ENCODE measurements at places on chromosomes 6 and 20.

- no peaks in the 10 kb centered on the region for H3K36me3 ChIP-seq
- no peak for DNase-seq
- H3K27ac ChIP-seq = no peak overlapping the region
- no peak overlapping the region for H3K4me3 ChIP-seq
Measured at GRCh38 chr6:6915813-6916547, 191.8 kb upstream of the RREB1 start.

- H3K27me3 ChIP-seq = no peaks in the 10 kb centered on the region
- H3K4me3 ChIP-seq = no peak overlapping the region
- no peak overlapping the region for H3K27ac ChIP-seq
- DNase-seq = peak; percentile 41
- H3K36me3 ChIP-seq = no peaks in the 10 kb centered on the region
Measured at GRCh38 chr20:48238781-48239180, 453.5 kb upstream of the SULF2 start.

DNA sequence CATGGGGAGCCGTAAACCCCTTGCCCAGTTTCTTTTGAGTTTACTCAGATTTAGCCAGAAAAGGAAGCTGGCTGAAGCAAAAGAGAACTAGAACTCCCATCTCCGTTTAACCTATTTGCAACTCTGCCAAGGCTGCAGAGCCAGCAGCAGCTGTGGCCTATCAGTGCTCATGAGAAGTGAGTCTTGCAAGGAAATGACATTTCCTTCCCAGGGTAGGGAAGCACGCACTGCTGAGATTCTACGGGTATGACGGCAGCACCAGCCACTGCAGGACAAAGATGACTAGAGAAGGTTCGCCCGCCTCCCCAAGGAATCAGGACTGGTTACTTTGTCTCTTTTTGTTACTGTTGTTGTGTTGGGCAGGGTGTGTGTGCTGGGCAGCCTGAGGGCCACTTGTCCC lies 47.6 kb downstream of the PPP1R3G start:
- no peaks in the 10 kb centered on the region for H3K36me3 ChIP-seq
- no peak overlapping the region for H3K4me3 ChIP-seq
- peak; percentile 75 for DNase-seq
- no peak overlapping the region for H3K27ac ChIP-seq
- no peaks in the 10 kb centered on the region for H3K27me3 ChIP-seq

DNA sequence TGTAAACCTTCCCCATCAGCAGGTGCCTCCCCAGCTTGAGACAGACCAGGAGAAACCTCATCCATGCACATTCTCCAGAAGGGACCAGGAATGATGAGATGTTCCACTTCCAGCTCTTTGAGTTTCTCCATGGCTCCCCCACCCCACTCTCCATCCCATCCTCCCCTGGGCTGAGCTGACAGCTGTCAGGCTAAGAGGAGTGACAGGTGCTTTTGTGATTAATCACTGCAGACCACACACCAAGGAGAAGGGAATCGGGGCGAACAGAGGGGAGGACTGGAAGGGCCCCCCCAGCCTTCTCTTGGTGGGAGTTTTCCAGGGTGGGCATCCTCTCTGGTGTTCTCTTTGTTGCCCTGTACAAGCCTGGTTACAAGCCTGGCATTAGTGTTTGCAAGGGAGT lies 56.1 kb upstream of the ZFAND3 start:
- DNase-seq = no peak
- H3K27ac ChIP-seq = no peak overlapping the region
- no peaks in the 10 kb centered on the region for H3K4me1 ChIP-seq
- H3K36me3 ChIP-seq = no peaks in the 10 kb centered on the region
- H3K4me3 ChIP-seq = no peak overlapping the region
- H3K27me3 ChIP-seq = peaks cover 90% of the 10 kb centered on the region

- DNase-seq = peak; percentile 77
- no peaks in the 10 kb centered on the region for H3K36me3 ChIP-seq
- H3K27ac ChIP-seq = peak overlapping the region; percentile 36
- no peaks in the 10 kb centered on the region for H3K27me3 ChIP-seq
- H3K4me3 ChIP-seq = no peak overlapping the region
Measured at GRCh38 chr20:50415516-50416268, 94.5 kb upstream of the PTPN1 start.

DNA sequence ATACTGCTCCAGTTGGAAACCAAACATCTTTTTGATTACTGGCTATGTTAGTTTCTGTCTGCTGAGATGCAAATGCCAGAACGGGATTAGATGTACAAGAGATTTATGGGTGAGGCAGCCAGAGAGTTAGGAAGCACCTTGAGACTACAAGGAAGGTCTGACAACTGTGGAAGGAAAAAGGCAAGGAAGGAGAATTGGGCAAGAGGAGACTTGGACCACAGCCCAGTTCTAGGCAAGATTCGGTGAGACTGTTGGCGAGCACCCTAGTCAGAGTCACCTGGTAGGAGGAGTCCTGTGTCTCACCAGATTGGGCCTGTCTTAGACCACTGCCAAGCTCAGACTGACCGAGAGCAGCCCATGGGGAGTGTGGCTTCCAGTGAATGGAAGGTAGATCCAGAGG lies 91.8 kb upstream of the F13A1 start:
- no peaks in the 10 kb centered on the region for H3K27me3 ChIP-seq
- H3K36me3 ChIP-seq = no peaks in the 10 kb centered on the region
- H3K4me3 ChIP-seq = no peak overlapping the region
- H3K27ac ChIP-seq = no peak overlapping the region
- no peak for DNase-seq

DNA sequence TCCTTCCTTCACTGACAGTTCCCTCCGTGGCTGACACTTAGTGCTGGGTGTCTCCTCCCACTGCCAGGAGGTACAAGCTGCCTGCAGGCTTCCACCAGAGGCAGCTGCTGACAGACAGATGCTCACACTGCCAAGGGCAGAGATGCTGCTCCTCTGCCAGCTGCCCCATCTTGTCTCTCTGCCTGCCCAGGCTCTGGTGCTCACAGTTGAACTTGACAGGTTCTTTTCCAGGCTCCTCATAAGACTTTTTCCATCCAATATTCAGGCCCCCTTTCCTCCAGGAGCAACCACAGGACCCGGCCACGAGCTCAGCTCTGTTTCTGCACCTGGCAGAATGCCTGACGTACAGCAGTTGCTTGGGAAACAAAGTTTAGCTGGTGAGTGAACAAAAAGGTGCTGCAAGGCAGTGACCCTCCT lies 79.8 kb downstream of the PSMB1 start:
- H3K4me3 ChIP-seq = no peak overlapping the region
- H3K36me3 ChIP-seq = no peaks in the 10 kb centered on the region
- DNase-seq = no peak
- H3K27me3 ChIP-seq = no peaks in the 10 kb centered on the region

DNA sequence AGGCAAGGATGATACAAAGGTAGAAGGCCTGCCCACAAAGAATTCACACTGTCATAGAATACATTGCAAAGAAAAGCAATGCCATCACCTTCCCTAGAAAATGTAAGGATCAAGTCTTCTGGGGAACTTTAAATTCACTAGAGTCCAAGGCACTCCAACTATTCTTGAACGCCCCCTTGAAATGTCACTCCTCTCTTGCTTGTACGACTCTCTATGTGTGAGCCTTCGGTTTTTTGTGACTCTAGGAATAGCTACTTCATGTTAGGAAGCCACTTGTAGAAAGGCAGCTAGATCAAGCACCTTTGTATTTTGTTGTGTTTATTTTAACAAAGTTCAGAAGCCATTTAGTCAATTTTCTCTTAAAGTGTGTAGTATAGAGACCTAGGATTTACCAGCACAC lies 159.2 kb upstream of the ARID1B start:
- no peaks in the 10 kb centered on the region for H3K27me3 ChIP-seq
- DNase-seq = peak; percentile 10
- H3K4me1 ChIP-seq = peaks cover 5% of the 10 kb centered on the region
- H3K27ac ChIP-seq = no peak overlapping the region
- no peak overlapping the region for H3K4me3 ChIP-seq

- no peaks in the 10 kb centered on the region for H3K36me3 ChIP-seq
- H3K27ac ChIP-seq = no peak overlapping the region
- DNase-seq = no peak
- no peaks in the 10 kb centered on the region for H3K4me1 ChIP-seq
Measured at GRCh38 chr6:152671171-152671570, 26.5 kb upstream of the MYCT1 start.

DNA sequence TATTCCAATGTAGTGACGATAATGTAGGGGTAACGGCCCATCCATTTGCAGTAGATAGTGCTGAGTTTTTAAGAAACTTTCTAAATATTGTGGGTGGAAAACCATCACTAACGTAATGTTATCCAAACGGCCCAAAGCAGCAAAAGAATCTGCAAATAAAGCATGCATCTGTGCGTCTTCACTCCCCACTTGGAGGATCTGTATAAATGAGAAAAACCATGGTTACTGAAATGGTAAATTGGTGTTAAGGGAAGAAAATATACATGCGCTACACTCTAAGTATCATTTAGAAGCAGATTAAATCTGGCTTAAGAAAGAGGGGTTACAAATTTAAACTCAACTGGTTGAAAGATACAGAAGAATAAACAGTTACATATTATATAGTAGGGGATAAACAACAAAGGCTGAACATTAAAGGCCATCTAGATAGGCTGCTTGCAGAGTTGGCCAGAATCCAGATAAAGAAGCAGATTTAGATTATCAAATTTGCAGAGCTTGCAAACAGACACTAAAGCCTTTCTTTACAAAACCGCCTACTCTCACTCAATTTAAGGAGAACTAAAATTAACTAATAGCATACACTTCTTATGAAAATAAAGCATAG lies 93.3 kb downstream of the SESN1 start:
- H3K4me1 ChIP-seq = peaks cover 9% of the 10 kb centered on the region
- peaks cover 13% of the 10 kb centered on the region for H3K36me3 ChIP-seq
- H3K4me3 ChIP-seq = no peak overlapping the region
- no peak overlapping the region for H3K27ac ChIP-seq
- no peak for DNase-seq

GRCh38 chr20:11235058-11235457 lies 561.3 kb upstream of the JAG1 start:
- H3K27ac ChIP-seq = no peak overlapping the region
- no peaks in the 10 kb centered on the region for H3K36me3 ChIP-seq
- H3K4me3 ChIP-seq = no peak overlapping the region
- DNase-seq = peak; percentile 75
- no peaks in the 10 kb centered on the region for H3K27me3 ChIP-seq
- peaks cover 8% of the 10 kb centered on the region for H3K4me1 ChIP-seq

- no peak overlapping the region for H3K27ac ChIP-seq
- H3K36me3 ChIP-seq = no peaks in the 10 kb centered on the region
- no peak overlapping the region for H3K4me3 ChIP-seq
- no peak for DNase-seq
- no peaks in the 10 kb centered on the region for H3K4me1 ChIP-seq
- H3K27me3 ChIP-seq = peaks cover 17% of the 10 kb centered on the region
Measured at GRCh38 chr6:22657352-22657980, 88.1 kb downstream of the HDGFL1 start.

DNA sequence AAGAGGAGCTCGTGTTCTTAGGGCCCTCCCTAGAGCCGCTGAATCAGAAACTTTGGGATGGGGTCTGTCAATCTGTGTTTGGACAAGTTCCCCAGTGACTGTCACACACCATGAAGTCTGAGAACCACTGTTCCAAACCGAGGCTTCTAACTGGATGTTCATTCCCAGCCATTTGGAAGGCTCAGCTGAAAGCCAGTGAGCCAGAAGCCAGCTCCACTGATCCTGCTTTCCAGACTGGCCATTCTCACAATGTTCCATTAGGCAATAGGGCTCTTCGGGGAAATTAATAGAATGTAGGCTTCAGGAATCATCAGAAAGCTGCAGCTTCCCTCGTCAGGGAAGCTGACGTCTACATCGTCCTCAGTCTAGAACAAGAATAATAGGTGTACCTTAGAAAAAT lies 90.8 kb upstream of the QKI start:
- no peaks in the 10 kb centered on the region for H3K36me3 ChIP-seq
- no peak overlapping the region for H3K27ac ChIP-seq
- H3K4me3 ChIP-seq = no peak overlapping the region
- peaks cover 8% of the 10 kb centered on the region for H3K4me1 ChIP-seq

GRCh38 chr6:80548532-80548931 lies 442.1 kb downstream of the BCKDHB start:
- no peaks in the 10 kb centered on the region for H3K4me1 ChIP-seq
- H3K36me3 ChIP-seq = no peaks in the 10 kb centered on the region
- no peak overlapping the region for H3K4me3 ChIP-seq
- H3K27ac ChIP-seq = no peak overlapping the region
- no peaks in the 10 kb centered on the region for H3K27me3 ChIP-seq

DNA sequence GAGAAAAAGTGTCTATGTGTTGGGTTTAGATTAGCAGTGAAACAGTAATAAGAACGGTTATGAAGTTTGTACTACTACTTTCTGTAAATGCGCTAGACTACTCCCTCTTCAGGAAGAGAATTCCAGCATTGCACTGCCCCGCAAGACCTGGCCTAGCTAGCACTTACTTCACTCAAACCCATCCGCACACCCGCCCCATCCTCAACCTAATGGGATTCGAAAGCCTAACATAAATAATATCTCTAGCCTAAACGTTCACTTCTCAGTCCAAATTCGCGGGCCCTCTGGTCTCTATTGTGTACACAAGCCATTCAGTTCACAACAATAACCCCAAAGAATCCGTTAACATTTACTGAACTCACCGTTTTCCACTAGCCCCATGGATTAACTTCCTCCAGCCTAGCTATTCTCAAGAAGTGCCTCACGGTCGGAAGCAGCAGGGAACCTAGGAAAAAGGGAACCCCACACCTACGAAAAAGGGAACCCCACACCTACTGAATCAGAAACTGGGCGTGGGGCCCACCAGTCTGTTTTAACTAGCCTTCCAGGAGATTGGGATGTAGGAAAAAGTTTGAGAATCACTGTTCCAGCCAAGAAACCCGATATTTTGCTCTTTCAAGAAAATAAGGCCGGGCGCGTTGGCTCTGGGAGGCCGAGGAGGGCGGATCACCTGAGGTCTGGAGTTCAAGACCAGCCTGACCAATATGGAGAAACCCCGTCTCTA lies 45.4 kb upstream of the BTN3A2 start:
- H3K36me3 ChIP-seq = no peaks in the 10 kb centered on the region
- DNase-seq = peak; percentile 79
- no peaks in the 10 kb centered on the region for H3K27me3 ChIP-seq
- no peak overlapping the region for H3K27ac ChIP-seq
- no peaks in the 10 kb centered on the region for H3K4me1 ChIP-seq

DNA sequence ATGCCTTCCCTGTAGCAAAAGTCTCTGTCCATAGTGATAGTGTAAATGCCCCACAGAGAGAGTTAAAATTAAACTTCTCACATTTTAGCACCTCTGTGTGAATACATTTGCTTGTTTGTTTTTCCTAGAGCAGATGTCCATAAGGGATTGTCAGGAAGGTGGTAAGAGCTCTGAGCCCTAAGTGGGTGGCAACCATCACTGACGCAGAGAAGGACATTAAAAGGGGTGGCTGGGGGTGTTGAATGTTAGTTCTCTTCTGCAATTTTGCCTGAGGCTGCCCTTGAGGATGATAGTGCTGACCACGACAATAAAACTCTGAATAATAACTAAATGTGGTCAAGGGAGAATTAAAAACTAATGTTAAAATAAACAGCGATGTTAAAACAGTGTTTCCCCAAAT lies 174.3 kb upstream of the ID4 start:
- H3K36me3 ChIP-seq = no peaks in the 10 kb centered on the region
- no peak overlapping the region for H3K27ac ChIP-seq
- peaks cover 10% of the 10 kb centered on the region for H3K4me1 ChIP-seq
- no peak overlapping the region for H3K4me3 ChIP-seq
- peak; percentile 45 for DNase-seq

GRCh38 chr20:8428988-8429387 lies 296.9 kb downstream of the PLCB1 start:
- no peak overlapping the region for H3K27ac ChIP-seq
- H3K4me1 ChIP-seq = peaks cover 8% of the 10 kb centered on the region
- DNase-seq = no peak
- no peaks in the 10 kb centered on the region for H3K27me3 ChIP-seq
- H3K36me3 ChIP-seq = no peaks in the 10 kb centered on the region

GRCh38 chr6:157020398-157020797 lies 243.2 kb downstream of the ARID1B start:
- DNase-seq = no peak
- H3K36me3 ChIP-seq = no peaks in the 10 kb centered on the region
- H3K27ac ChIP-seq = peak overlapping the region; percentile 100
- peak overlapping the region; percentile 86 for H3K4me3 ChIP-seq
- peaks cover 3% of the 10 kb centered on the region for H3K4me1 ChIP-seq
